ENCODE measurements at places on chromosomes 3 and 15. TPM values are rescaled to one million over a fixed set of nuclear protein-coding genes. Genes with fewer than 3 reads are reported as not detected.

Gene CFAP44
- total RNA-seq = 1.0 TPM

DNA sequence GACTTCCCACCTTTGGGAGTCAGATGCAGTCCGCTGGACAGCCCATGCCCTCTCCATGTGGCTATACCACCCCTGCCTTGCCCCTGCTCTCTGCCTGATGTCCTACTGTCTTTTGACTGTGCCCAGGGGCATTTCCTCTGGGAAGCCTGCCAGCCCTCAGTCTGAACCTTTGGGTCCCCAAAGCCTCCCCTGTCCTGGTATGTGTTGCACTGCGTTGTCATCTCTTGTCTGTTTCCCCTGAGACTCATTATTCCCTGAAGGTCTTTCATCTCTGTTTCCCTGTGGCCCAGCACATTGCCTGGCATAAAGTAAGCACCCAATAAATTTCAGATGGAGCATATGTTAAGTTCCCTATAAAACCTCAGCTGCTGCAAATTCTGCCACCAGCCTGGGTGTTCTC lies 236.6 kb upstream of the CTDSPL start:
- no peak for DNase-seq

DNA sequence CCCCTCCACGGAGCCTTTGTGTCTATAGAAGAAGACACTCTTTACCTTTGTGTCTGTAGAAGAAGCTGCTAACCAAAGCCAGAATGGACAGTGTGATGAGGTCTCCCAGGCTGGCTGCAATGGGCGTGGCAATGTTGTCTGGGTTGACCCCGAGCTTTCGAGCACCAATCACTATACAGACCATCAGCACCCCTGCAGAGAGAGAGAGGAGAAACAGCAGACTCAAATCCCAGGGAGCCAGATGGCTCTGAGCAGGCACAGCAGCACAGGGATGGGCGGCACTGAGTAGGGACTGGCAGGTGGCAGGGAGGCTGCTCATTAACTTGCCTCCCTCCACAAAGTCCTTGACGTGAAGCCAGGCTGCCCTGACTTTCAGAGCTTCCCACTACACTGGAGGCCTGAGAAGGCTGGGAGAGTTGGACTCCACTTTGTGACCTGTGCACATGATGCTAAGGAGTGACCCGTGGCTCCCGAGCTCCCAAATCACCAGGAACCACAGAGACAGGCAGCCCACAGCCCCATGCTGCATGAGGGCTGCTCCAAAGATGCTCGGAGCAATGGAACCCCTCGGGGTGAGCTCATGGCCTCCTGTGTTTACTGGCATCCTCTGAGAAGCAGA lies 53.9 kb downstream of the ROPN1B start:
- DNase-seq = peak; percentile 12

- DNase-seq = no peak
These were observed 135.6 kb downstream of the TPRA1 start for GRCh38 chr3:127454968-127455367.
